ENCODE measurements at places on chromosomes 4 and X.

- no peak for DNase-seq
Measured at GRCh38 chrX:151801980-151802379, 67.4 kb downstream of the CNGA2 start.

- DNase-seq: no peak
Measured at GRCh38 chr4:186502231-186502630, 53.1 kb downstream of the MTNR1A start.

DNA sequence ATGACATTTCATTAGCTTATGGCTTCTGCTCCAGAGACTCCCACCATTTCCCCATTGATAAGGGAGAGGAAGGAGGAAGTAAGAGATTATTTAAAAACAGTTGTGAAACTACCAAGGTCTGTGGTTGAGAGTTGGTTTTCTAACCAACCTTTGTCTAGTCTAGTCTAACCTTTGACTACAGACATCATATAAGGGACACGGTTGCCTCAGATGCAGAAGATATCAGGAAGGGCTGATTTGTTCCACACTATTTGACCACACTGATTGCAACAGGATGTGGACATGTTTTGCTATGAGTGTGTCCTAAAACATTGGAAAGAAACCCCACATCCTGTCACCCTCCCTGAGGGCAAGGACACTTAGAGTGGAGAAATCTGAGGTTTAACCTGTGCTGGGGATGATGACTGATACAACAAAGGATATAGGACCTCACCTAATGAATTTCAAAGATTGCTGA lies 53.0 kb downstream of the COQ2 start:
- DNase-seq: no peak

- DNase-seq: no peak
Measured at GRCh38 chr4:80180743-80181142, 16.6 kb upstream of the PRDM8 start.

DNA sequence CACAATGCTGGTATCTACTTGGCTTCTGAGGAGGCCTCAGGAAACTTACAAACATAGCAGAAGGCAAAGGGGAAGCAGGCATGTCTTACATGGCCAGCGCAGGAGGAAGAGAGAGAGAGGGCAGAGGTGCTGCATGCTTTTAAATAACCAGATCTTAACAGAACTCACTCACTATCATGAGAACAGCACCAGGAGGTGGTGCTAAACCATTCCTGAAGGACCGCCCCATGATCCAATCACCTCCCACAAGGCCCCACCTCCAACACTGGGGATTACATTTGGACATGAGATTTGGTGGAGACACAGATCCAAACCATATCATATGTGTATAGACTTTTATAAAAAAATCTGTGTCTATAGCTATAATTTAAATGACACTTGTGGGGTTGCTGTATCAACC lies 48.6 kb upstream of the ERVMER34-1 start:
- no peak for DNase-seq
